Epithelial cell of esophagus (primary cell): ENCODE measurements at places on chromosomes 5 and 9.

GRCh38 chr5:179772351-179772750 lies 21.4 kb upstream of the LTC4S start:
- DNase-seq = no peak

DNA sequence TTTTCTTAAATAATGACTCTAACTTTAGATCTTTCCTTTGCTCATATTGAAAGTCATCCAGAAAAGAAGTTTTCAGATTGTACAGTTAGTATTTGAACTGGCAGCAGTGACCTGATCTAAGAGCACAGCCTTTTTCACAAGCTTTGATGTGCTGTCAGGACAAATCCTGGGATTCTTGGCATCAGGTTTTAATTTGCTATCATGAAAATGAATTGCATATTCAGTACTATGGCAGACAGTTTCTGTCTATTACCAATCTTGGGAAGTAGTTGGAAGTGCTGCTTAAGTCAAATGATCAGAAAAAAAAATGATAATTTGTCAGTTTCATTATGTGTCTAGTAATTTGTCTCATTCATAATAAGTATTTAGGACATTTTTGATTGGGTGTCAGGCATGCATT lies 925.6 kb upstream of the ARRDC3 start:
- no peak for DNase-seq

DNA sequence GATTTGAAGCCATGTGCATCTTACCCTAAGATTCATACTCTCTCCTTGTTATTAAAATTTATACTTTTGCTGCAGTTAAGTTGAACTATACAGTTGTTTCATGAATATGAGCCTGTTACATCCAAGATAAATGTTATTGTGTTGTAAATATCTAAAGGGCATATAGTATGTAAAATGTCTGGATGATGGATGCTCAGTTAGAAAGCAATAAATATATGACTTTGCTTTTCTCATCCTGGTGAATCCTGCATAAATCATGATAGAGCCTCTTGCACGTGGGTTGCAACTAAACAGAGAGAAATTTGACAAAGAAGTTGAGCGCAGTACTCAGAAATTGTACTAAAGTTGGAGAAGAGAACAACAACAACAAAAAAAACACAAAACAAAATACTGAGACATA lies 99.5 kb downstream of the PRDM9 start:
- no peak for DNase-seq

- no peak for DNase-seq
Measured at GRCh38 chr9:136665111-136665703, 2.5 kb downstream of the EGFL7 start.

GRCh38 chr5:126052120-126052519 lies 371.1 kb upstream of the GRAMD2B start:
- DNase-seq = peak; percentile 32

DNA sequence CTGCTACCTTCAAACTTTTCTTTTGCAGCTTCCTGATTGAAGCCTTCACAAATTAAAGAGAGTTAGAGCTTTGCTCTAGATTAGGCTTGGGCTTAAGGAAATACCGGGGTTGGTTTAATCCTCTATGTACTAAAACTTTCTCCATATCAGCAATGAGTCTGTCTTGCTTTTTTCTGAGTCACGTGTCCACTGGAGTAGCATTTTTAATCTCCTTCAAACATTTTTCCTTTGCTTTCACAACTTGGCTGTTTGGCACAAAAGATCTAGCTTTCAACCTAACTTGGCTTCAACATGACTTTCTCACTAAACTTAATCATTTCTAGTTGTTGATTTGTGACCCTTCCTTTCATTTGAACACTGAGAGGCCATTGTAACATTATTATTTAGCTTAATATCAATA lies 261.6 kb downstream of the PLK2 start:
- DNase-seq = no peak

DNA sequence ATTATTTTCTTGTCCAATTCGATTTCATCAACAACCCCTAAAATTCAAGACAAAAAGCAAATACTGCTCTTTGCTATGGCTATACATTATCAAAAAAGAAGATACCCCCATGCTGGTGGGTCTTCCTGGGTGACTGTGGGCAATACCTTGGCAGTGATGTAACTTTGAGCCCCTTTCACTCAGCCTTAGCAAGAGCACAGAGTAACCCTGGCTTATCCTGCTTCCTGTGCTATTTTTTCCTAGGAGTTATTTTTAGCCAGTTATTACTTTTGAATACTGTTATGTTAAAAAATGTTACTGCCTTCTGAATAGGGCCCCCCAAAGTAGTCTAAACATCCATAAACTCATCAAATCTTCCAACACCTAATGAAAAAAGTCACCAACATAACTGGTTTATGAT lies 145.6 kb upstream of the TSLP start:
- no peak for DNase-seq

DNA sequence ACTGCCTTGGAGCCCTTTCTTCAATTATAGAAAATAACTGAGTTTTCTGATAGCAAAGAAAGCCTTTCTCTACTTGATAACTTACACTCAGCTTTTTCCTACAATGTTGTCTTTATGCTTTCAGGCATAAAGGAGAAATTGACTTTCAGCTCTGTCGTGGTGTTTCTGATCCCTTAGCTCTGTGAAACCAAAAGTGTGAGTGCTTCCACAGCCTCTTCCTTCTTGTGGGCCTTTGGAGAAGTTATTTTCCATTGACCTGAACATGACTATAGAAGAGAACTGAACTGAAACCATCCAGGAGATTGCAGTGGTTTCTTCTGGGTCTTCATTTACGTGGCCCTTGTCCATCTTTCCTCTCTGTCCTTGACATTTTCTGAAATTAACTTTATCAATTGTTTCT lies 59.5 kb upstream of the EQTN start:
- no peak for DNase-seq

- DNase-seq = no peak
Measured at GRCh38 chr5:56564541-56565282, 250.6 kb upstream of the MAP3K1 start.

DNA sequence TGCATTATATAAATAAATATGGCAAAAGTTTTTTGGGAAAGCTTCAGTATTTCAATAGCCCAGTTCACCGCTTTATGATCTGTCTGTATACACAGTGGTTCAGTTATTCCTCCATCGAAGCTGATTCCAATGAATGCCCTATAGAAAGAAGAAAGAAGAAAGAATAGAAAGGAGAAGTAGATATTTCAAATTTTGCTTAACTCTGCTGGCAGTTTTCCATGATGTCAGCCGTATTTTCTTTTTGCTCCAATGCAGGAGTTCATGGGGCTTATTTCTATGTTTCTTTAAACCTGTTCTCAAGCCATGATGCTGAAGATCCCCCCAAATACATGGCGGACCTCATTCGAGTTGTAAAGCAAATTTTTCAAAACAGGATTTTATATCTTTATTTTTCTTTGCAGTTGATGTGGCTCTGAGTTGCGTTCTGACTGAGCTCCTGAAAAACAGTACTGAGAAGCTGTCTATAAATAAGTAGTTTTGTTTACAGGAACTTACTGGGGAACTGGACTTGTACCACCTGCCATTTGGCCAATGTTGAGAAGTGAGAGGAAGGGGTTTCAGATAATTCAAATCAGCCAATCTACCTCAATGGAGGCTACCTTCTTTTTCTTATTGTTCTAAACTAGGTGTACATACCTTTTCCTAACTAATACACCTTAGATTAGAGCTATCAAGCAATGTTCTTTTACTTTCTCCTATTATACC lies 418.5 kb upstream of the MEF2C start:
- no peak for DNase-seq
